Progenitor cell of endocrine pancreas (in vitro differentiated cells): ENCODE measurements at places on chromosomes 1 and 21.

- DNase-seq = no peak
Measured at GRCh38 chr21:16454399-16454798, 724.6 kb downstream of the USP25 start.

- DNase-seq = no peak
Measured at GRCh38 chr1:151888972-151889570, 20.2 kb downstream of the THEM4 start.

DNA sequence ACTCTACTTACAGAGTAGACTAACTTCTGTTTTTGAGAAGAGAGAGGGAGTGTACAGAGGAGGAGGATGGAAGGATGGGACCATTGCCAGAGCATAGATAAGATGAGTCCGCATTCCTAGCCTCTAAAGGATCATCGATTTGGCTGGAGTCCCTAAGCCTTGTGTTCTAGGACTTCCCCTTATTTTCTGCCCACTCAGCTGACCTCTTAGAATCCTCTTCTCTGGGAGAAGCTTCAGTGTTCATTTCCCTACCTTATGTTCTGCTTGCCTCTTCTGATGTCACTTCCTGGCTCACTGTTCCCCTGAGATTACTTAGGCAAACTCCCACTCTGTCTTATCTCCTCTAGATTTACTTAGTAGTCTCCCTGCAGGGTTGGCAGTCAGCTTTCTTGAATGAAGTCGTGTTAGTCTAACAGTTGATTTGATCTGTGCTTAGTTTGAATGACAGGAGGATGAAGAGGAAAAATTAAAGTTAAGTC, 156.7 kb downstream of the SYT2 start:
- no peak for DNase-seq

DNA sequence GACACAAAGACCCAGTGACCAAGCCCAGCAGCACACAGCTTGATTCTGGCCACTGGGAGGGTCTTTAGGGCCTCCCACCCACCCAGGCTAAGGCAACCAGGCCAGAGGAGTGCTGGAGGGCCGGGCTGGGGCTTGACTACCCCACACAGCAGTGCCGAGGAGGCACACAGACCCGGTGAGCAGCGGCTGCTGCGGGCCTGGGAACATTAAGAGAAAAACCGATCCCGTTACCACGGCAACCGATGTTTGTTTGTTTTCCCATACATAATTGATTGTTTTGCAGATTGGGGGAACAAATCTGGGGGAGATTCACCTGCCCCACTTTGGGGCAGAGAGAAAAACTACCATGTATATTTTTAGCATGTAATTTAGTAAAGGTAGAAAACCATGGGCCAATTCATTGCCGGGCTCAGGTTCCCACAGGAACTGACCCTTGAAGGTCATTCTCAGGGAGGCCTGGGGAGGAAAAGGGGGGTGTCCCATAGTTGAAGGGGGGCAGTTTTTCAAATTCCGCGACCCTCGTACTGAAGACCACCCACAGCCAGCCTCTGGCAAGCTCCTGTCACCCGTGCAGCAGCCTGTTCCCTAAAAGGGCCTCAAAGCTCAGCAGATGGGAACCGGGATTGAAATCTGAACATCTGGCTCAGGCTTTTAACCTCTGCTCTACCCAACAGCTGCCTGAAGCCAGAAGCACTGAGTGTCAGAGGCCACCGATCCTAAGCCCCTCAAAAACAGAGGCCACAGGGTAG, 35.3 kb downstream of the CHD5 start:
- no peak for DNase-seq

- no peak for DNase-seq
Measured at GRCh38 chr1:30444850-30445249, 278.5 kb downstream of the MATN1 start.

DNA sequence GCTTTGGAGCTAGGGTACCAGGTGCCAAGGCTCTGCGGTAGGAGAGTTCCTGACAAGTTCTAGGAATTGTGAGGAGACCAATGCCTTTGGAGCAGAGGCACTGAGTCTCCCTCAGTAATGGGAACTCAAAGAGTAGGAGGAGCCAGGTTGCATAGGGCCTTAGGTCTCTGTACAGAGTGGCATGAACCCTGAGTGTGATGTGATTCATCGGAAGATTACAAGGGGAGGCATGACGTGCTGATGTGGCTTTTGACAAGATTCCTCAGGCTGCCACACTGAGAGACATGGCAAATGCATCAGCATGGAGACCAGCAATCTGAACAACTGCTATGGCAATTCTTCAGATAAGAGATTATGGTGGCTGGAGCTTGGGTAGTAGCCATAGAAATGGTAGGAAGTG, 94.6 kb upstream of the SLC44A3 start:
- DNase-seq = no peak

GRCh38 chr1:201347498-201348210, 29.8 kb downstream of the TNNT2 start:
- DNase-seq = no peak

- DNase-seq = no peak
Measured at GRCh38 chr1:25028907-25029599, 99.0 kb upstream of the RUNX3 start.

GRCh38 chr1:114462341-114462740, 48.7 kb downstream of the TRIM33 start:
- no peak for DNase-seq

GRCh38 chr1:157091668-157092273, 7.8 kb downstream of the ETV3L start:
- DNase-seq = no peak

DNA sequence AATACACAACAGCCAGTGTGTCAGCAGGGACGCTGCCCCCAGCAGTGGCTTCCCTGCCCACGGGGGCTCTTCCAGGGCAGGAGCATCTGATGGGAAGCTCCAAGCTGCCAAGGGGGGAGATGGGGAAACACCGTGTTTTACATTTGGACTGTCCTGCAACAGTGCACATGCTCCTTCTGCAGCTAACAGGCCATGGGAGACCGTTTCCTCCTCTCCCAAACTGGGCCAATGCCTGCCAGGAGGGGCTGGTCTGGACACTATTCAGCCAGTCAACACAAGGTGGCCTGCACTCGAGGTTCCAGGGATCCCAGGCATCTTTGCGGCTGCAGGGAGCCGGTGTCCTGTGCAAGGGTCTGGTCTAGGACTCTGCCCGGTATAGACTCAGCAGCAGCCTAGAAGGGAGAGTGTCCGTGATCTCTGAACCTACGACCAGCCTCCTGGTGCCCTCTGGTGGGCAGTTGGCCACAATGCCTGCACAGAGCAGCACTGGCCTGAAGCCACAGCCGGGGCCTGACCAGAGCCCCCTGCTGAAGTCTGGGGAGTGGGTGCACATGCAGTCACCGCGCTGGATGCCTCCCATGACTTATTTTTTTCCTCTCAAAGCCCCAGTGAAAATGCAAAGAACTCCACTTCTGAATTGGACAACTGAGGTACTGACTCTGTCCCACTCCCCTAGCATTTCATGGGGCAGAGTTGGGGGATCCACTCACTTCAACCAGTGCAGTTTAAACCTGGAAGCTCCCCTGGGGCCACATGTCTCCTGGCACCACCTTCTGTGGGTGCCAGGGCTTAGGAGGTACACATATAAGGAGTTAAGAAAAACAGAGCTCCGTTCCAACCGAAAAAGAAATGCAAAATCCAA, 33.3 kb downstream of the RCC2 start:
- DNase-seq = peak; percentile 74

DNA sequence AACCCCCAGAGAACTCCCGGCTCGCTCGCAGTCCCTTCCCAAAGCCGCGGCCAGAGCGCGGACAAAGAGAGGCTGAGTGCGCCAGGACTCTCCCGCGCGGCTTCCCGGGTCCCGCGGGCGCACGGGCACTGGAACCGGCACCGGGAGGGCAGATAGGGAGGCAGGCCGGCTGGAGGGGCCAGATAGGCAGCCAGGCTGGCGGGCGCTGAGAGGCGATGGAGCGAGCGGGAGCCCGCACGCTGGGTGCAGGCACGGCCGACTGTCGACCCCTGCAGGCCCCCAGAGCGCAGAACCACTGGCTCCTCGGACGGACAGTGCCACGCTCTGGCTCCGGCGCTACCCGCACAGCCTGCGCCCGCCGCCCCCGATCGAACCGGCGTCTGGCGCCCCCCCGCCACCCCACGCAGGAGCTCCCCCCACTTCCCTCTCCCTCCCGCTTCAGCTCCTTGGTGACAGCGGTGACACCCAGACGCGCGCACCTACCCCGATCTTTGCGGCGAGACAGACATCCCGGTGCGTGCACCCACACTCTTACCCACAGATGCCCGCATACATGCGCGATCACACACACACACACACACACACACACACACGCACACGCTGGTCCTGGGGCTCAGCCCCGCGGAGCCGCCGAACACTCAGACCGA, 534 bp downstream of the SLC6A9 start:
- peak; percentile 62 for DNase-seq

- DNase-seq = no peak
Measured at GRCh38 chr1:108830119-108831008, 26.5 kb downstream of the AKNAD1 start.

- DNase-seq = peak; percentile 29
Measured at GRCh38 chr1:87325982-87326738, 2.5 kb upstream of the LMO4 start.

DNA sequence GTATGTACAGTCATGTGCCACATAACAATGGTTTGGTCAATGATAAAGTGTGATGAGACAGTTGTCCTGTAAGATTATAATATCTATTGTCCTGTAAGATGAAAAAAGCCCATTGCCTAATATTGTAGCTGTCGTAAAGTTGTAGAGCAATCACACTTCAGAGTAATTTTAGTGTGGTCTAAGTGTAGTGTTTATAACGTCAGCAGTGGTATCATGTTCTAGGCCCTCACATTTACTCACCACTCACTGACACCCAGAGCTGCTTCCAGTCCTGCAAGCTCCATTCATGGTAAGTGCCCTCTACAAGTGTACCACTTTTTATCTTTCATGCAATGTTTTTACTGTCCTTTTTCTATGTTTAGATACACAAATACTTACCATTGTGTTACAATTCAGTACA, 259.9 kb upstream of the RAB4A start:
- DNase-seq = no peak

DNA sequence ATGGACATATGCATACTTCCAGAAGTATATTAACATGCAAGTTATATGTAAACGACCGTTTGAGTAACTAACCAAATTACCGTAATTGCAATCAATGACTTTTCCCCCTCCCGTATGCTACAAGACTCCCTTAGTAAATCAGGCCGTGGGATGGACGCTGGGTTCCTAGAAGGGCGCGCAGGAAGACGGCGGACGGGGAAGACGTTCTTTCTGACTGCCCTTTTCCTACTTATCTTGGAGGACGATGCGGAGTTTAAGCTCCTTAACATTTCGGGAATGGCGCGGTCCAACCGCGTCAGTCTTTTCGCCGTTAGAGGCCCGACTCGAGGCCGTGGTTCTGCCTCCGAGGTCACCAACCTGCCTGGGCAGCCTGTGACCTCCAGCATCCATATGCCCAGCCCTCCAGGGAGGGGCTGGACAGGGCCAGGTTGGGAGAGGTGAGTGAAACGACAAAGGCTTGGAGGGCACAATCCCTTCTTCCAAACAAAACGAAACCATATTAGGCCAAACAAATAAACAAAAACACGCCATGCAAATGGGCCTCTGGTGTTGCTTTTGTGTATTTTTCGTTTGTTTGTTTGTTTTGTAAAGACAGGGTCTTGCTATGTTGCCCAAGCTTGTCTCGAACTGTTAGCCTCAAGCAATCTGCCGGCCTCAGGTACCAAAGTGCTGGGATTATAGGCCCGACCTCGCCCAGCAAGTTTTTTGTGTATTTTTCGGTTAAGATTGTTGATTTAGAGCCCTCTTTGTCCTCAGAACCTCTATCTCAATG, 873 bp upstream of the PI4KB start:
- DNase-seq = no peak

GRCh38 chr1:83692524-83693381, 306.2 kb downstream of the TTLL7 start:
- no peak for DNase-seq

DNA sequence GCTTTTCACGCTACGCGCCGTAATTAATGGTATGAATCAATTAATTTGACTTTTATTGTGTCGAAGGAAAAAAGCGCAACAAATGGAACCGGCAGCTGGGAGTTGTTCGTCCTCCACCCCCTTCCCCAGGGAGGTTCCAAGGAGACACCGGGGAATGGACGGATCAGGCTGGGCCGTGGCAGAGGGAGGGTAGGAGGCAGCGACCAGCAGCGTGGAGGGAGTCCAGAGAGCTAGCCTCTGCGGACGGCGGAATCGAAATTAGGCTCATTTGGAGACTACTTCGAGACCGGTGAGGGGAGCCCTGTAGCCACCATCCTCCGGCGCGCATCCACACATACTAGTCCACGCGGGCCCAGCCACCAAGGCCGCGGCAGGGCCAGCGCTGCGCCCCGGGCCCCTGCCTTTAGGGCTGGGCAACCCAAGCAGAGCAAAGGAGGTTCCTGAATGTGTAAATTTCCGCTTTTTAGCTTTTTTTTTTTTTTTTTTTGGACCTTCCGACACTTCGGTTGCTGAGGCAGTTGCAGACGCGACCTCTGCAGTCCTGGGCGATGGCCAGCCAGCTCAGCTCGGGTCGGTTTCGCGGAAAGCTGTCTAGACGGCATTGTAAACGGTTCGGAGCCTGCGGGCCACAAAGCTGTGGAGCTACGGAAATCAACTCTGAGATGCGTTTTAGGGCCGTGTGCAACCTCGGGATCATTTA, 2.2 kb upstream of the FOXD3 start:
- no peak for DNase-seq

DNA sequence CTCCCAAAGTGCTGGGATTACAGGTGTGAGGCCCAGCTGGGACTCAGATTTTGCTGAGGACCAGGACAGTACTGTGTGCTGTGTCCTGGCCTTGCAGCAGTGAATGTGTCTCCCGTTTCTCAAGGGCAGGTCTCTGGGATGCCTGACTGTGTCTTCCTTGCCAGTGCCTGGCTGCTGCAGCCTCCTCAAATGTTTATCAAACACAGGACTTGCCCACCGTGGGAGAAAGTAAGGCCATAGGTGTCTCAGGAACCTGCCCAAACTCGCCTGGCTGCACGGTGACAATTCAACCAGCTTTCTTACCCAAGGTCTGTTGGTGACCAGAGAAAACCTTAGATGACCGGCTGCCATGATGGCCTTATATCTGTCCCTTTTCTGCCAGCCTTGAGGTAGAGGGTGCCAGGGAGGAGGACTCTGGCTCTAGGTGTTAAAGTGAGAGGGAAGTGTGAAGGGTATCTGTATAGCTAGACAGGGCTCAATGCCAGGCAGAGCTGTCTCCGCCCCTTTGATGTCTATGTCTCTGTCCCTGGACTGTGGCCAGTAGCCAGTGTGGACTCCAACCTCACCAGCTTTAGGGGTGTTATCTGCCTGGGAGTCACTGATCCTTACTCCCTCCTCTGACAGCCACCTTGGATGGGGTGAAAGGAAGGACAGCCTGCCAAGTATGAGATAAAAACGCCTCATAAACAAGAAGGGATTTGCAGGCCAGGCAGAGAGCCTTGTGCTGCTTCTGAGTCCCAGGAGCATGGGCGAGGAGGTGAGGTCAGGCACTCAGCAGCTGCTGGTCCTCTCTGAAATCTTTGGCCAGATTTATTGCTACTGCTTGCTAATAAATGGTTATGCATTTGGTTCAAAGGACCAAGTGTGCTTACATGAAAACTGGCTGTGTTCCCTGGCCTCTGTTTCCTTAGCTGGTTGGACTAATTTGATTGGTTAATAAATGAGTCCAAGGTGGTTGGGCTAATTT, 22.3 kb downstream of the IL6R start:
- no peak for DNase-seq
